ENCODE measurements at places on chromosomes 4 and X.

GRCh38 chrX:318068-318738 is 393 bp downstream of the GTPBP6 start:
- peaks cover 14% of the 10 kb centered on the region for H3K4me1 ChIP-seq
- H3K4me3 ChIP-seq = peak overlapping the region; percentile 87

DNA sequence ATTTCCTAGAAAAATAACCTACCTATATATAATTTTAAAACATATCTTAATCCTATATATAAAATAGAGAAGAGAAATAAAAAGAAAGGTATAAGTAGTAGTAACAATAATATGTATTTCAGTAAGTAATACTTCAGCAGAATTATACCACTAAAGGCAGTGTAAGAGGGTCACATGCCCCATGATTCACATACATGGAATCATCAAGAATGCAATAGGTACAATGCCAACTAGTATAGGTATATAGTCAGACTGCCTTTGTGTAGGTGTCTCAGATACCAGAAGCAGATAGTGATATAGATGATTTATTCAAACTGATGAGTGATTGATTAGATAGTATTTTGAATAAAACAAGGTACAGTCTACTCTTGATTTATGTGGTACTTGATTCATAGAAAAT is 9.4 kb downstream of the AIMP1 start:
- DNase-seq = no peak
- no peak overlapping the region for H3K4me3 ChIP-seq
- no peaks in the 10 kb centered on the region for H3K27me3 ChIP-seq
- peaks cover 26% of the 10 kb centered on the region for H3K36me3 ChIP-seq
- H3K27ac ChIP-seq = no peak overlapping the region
- peaks cover 21% of the 10 kb centered on the region for H3K4me1 ChIP-seq

GRCh38 chr4:40240040-40240653 is 43.3 kb downstream of the RHOH start:
- H3K4me1 ChIP-seq = peaks cover 84% of the 10 kb centered on the region
- DNase-seq = no peak
- H3K4me3 ChIP-seq = peak overlapping the region; percentile 78
- peaks cover 81% of the 10 kb centered on the region for H3K36me3 ChIP-seq

GRCh38 chr4:83855044-83855443 is 319.1 kb downstream of the GPAT3 start:
- H3K27me3 ChIP-seq = no peaks in the 10 kb centered on the region
- no peaks in the 10 kb centered on the region for H3K36me3 ChIP-seq
- no peak overlapping the region for H3K27ac ChIP-seq
- no peaks in the 10 kb centered on the region for H3K4me1 ChIP-seq
- H3K4me3 ChIP-seq = no peak overlapping the region
- no peak for DNase-seq

GRCh38 chrX:31294475-31294874 is 222.6 kb upstream of the FTHL17 start:
- H3K27ac ChIP-seq = no peak overlapping the region
- H3K4me3 ChIP-seq = no peak overlapping the region
- H3K36me3 ChIP-seq = no peaks in the 10 kb centered on the region
- H3K4me1 ChIP-seq = no peaks in the 10 kb centered on the region

DNA sequence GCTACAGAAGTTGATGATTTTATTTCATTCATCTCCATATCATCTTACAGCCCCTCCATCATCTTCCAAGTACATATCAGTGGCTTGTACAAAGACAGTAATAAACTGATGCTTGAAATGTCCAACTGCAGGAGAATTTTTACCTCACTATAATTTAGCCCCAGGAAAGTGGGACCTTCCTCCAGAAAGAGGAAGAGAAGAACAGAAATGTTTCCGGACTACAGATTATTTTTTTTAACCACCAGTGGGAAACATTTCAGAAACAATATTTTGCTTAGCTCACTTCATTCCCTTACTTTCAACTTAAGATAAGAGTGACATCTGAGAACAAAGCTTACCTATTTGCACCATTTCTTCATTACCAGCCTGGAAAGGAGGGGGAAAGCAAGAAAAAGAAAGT is 2.0 kb downstream of the ADAMTS3 start:
- no peak overlapping the region for H3K27ac ChIP-seq
- peaks cover 15% of the 10 kb centered on the region for H3K4me1 ChIP-seq
- peaks cover 68% of the 10 kb centered on the region for H3K27me3 ChIP-seq
- no peak for DNase-seq

DNA sequence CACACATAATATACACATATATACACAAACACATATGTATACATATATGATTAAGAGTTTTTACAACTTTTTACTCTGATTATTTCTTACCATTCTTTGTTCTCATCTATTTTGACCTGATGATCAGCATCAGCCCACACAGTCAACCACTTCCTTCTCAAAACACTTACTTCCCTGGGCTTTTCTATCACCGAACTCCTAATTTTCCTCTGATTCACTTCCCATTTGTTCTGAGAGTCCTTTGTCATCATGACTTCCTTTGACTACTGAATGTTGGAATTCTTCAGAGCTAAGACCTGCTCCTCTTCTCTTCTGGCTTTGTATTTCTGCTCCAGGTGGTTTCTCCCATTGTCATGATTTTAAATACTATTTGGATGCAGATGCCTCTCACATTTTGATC is 209.5 kb upstream of the AFF2 start:
- no peaks in the 10 kb centered on the region for H3K27me3 ChIP-seq
- no peak for DNase-seq
- H3K27ac ChIP-seq = no peak overlapping the region
- peaks cover 3% of the 10 kb centered on the region for H3K36me3 ChIP-seq
- H3K4me1 ChIP-seq = peaks cover 7% of the 10 kb centered on the region
- no peak overlapping the region for H3K4me3 ChIP-seq

GRCh38 chr4:138659812-138660316 is 355.7 kb upstream of the NOCT start:
- no peak for DNase-seq
- H3K4me3 ChIP-seq = no peak overlapping the region
- H3K27ac ChIP-seq = no peak overlapping the region
- H3K4me1 ChIP-seq = no peaks in the 10 kb centered on the region
- H3K27me3 ChIP-seq = peaks cover 6% of the 10 kb centered on the region

DNA sequence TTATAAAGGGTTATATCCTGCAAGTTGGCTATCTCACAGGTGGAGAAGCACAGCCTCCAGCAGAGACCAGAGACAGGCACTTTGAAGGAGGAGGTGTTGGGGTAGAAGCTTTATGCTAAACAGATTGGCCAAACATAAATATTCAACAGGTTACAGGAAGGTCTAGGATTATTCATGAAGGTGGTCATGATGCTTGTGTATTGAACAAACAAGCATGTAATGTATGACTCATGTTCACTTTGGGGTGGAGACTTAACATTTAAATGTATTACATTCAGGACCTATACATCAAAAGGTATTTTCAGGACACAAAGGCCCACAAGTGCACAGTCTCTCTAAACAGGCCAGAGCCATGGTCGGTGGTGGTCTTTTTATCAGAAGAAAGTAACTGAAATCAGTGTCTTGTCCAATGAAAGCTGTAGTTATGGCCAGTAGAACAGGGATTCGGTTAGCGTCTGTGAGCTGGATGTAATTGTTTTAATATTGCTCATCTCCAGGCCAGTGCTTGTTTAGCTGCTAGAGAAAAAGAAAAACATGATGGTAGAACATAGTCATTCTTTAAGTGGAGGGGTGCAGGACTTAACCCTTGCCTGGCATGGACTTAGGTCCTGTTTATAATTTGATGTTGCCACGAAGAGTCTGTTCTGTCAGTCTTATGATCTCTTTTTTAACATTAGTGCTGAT is 555.2 kb upstream of the PCDH10 start:
- H3K4me3 ChIP-seq = no peak overlapping the region
- H3K27me3 ChIP-seq = no peaks in the 10 kb centered on the region
- no peak overlapping the region for H3K27ac ChIP-seq
- no peaks in the 10 kb centered on the region for H3K36me3 ChIP-seq
- no peak for DNase-seq
- H3K4me1 ChIP-seq = no peaks in the 10 kb centered on the region

DNA sequence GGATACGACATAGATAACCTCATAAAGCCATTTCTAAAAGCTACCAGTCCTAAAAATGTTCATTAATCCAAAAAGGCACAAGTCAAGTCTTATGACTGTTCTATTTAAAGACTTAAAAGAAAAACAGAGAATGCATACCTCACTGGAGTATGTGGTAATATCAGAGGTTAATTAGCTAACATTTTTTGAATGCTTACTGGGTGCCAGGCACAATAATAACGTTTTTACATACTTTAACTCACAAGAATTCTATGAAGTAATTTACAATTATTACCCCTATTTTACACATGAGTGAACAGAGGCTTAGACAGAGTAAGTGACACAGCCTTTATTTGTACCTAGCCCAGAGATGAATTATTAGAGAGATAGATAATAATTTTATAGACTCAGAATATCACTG is 207.5 kb downstream of the PDGFC start:
- H3K4me3 ChIP-seq = no peak overlapping the region
- H3K27ac ChIP-seq = no peak overlapping the region
- no peaks in the 10 kb centered on the region for H3K4me1 ChIP-seq
- no peak for DNase-seq
- H3K27me3 ChIP-seq = no peaks in the 10 kb centered on the region

GRCh38 chr4:181578911-181579310 is 664.3 kb upstream of the TENM3 start:
- no peaks in the 10 kb centered on the region for H3K36me3 ChIP-seq
- no peak overlapping the region for H3K4me3 ChIP-seq
- H3K27me3 ChIP-seq = peaks cover 4% of the 10 kb centered on the region
- H3K27ac ChIP-seq = no peak overlapping the region

- no peak overlapping the region for H3K4me3 ChIP-seq
- no peak overlapping the region for H3K27ac ChIP-seq
- DNase-seq = no peak
These were observed 99.8 kb downstream of the ARHGAP10 start for GRCh38 chr4:147831551-147832171.

- no peaks in the 10 kb centered on the region for H3K36me3 ChIP-seq
- H3K27ac ChIP-seq = no peak overlapping the region
- H3K4me3 ChIP-seq = no peak overlapping the region
- H3K27me3 ChIP-seq = peaks cover 8% of the 10 kb centered on the region
- no peaks in the 10 kb centered on the region for H3K4me1 ChIP-seq
- no peak for DNase-seq
These were observed 109.1 kb downstream of the ANAPC4 start for GRCh38 chr4:25486171-25486570.

- H3K4me3 ChIP-seq = no peak overlapping the region
- peak; percentile 22 for DNase-seq
- H3K27me3 ChIP-seq = no peaks in the 10 kb centered on the region
- H3K27ac ChIP-seq = peak overlapping the region; percentile 63
- peaks cover 6% of the 10 kb centered on the region for H3K36me3 ChIP-seq
These were observed 59.7 kb downstream of the NBDY start for GRCh38 chrX:56788717-56789122.

GRCh38 chrX:3655181-3655580 is 58.3 kb downstream of the PRKX start:
- no peak for DNase-seq
- no peaks in the 10 kb centered on the region for H3K27me3 ChIP-seq
- H3K36me3 ChIP-seq = peaks cover 4% of the 10 kb centered on the region
- peaks cover 1% of the 10 kb centered on the region for H3K4me1 ChIP-seq

GRCh38 chr4:95537191-95537590 is 11.6 kb downstream of the UNC5C start:
- H3K4me1 ChIP-seq = no peaks in the 10 kb centered on the region
- H3K27ac ChIP-seq = no peak overlapping the region
- peaks cover 11% of the 10 kb centered on the region for H3K27me3 ChIP-seq

DNA sequence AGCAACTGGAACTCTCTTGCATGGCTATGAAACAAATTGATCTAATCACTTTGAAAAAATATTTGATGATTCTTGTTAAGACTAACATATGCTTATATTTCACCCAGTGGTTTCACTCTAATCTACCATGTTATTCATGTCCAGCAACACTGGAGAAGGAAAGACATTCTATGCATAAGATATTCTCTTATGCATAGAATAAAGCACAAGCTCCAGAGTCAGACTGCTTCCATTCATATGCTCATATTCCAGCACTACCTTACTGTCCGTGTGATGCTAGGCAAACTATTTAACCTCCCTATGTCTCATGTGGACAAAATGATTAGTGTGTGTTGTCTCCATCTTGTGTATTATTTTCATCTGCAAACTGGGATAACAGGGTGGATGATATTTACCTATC is 124.1 kb downstream of the RNF150 start:
- no peaks in the 10 kb centered on the region for H3K36me3 ChIP-seq
- no peaks in the 10 kb centered on the region for H3K27me3 ChIP-seq
- H3K4me1 ChIP-seq = no peaks in the 10 kb centered on the region
- H3K27ac ChIP-seq = no peak overlapping the region
- DNase-seq = no peak
- H3K4me3 ChIP-seq = no peak overlapping the region

DNA sequence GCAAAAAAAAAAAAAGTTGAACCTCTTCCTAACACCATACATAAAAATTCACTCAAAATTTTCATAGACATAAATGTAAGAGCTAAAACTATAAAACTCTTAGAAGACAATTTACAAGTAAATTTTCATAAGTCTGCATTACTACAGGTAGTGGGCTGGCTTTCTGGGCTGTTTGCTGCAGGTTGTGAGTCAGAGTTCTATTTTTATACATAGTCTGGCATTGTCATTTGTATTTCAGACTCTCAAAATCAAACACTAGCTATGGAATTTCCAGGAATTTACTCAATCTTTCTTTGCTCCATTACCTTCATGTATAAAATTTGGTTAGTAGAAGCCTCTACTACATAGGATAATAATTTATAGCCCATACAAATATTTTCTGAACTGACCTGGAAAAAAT is 227.2 kb downstream of the COX18 start:
- no peaks in the 10 kb centered on the region for H3K36me3 ChIP-seq
- no peak overlapping the region for H3K27ac ChIP-seq
- no peaks in the 10 kb centered on the region for H3K4me1 ChIP-seq
- H3K4me3 ChIP-seq = no peak overlapping the region
- no peak for DNase-seq

GRCh38 chrX:63934160-63934559 is 149.1 kb upstream of the ARHGEF9 start:
- no peaks in the 10 kb centered on the region for H3K36me3 ChIP-seq
- no peak for DNase-seq
- H3K27ac ChIP-seq = no peak overlapping the region
- no peaks in the 10 kb centered on the region for H3K27me3 ChIP-seq
- H3K4me1 ChIP-seq = no peaks in the 10 kb centered on the region
- H3K4me3 ChIP-seq = no peak overlapping the region

DNA sequence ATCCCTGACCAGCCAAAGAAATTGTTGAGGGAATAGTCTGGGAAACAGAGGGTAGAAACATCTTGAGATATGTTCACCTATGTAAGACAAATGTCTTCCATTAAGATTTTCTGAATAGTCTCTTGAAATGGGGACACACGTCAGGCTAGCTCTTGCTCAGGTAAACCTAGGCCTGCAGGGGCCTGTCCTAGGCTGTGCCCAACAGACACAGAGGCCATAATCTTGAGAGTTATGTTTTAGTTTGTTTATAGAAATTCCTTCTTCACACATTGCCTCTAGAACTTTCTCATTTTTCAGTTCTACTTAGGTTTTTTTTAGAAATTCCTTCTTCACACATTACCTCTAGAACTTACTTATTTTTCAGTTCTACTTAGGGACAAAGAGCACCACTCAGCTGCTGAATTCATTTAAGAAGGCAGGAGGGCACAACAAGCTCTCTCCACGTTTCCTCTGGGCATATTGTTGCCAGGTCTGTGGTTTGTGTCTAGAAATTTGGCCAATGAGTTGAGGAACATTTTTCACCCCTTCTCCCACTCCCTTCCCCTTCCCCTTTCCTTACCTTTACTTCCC is 94.9 kb downstream of the ARHGAP24 start:
- no peak overlapping the region for H3K27ac ChIP-seq
- no peaks in the 10 kb centered on the region for H3K27me3 ChIP-seq
- no peak for DNase-seq
- no peaks in the 10 kb centered on the region for H3K4me1 ChIP-seq
